ENCODE measurements at places on chromosomes 7 and 10. TPM values are rescaled to one million over a fixed set of nuclear protein-coding genes. Genes with fewer than 3 reads are reported as not detected.

The FKBP9 gene
- 112 TPM for total RNA-seq

DNA sequence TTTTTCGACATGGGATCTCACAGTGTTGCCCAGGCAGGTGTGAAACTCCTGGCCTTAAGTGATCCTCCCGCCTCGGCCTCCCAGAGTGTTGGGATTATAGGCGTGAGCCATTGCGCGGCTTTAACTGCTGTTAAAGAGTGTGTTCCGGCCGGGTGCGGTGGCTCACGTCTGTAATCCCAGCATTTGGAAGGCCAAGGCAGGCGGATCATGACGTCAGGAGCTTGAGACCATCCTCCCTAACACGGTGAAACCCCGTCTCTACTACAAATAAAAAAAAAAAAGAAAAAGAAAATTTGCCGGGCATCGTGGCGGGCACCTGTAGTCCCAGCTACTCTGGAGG lies 1.1 kb downstream of the RABGEF1 start:
- peak overlapping the region; percentile 91 for H3K4me3 ChIP-seq
- peak overlapping the region; percentile 88 for H3K27ac ChIP-seq
- no peaks in the 10 kb centered on the region for H3K27me3 ChIP-seq
- DNase-seq, result no peak
- H3K36me3 ChIP-seq, result no peaks in the 10 kb centered on the region
- H3K4me1 ChIP-seq, result peaks cover 9% of the 10 kb centered on the region

- peak; percentile 5 for DNase-seq
- H3K27me3 ChIP-seq, result no peaks in the 10 kb centered on the region
- no peak overlapping the region for H3K27ac ChIP-seq
- no peak overlapping the region for H3K4me3 ChIP-seq
These were observed 141.4 kb downstream of the GRID1 start for GRCh38 chr10:86225103-86225782.

DNA sequence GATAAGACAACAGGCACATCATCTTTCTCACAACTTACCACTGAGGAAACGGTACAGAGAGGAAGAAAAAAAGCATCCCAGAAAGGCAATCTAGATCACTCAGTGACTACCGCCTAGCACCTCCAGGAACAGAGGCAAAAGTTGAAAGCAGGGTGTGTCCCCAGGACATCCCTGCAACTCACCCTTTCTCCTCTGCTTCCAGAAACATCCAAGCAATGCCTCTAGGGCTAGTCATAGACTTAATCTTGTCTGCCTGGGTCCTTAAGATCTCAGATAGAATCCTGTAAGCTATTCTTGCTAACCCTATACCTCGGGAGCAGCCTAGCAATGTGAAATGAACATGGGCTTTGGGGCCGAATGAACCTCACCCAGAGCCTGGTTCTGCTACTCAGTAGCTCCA lies 18.8 kb upstream of the PDCD4 start:
- H3K4me3 ChIP-seq, result no peak overlapping the region
- H3K4me1 ChIP-seq, result peaks cover 9% of the 10 kb centered on the region
- H3K27me3 ChIP-seq, result no peaks in the 10 kb centered on the region
- H3K27ac ChIP-seq, result no peak overlapping the region
- H3K36me3 ChIP-seq, result no peaks in the 10 kb centered on the region
- no peak for DNase-seq

The OR9A2 gene
- total RNA-seq, result not detected

DNA sequence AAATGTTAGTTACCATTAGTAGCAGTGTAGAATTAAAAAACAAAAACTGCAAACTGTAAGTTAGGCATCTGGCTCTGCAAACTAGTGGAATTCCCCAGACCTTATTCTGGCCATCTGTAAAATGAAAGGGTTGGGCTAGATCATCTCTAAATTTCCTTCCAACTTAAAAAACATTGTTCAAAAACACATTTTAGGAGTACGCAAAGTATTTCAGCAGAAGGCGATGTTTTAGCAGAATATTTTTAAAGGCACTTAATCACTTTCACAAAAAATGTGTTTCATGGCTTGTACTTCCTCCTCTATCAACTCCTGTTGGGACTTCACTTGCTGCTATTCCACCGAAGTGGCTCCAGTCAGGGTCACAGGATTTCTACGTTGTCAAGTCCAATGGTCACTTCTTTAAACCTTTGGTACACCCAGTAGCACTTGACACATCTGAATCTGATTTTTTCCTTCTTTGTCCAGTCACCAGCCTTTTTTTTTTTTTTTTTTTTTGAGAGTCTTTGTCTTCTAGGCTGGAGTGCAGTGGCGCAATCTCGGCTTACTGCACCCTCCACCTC lies 169.0 kb downstream of the AHR start:
- H3K4me3 ChIP-seq, result no peak overlapping the region
- no peaks in the 10 kb centered on the region for H3K27me3 ChIP-seq
- no peak overlapping the region for H3K27ac ChIP-seq
- H3K36me3 ChIP-seq, result no peaks in the 10 kb centered on the region
- no peak for DNase-seq

DNA sequence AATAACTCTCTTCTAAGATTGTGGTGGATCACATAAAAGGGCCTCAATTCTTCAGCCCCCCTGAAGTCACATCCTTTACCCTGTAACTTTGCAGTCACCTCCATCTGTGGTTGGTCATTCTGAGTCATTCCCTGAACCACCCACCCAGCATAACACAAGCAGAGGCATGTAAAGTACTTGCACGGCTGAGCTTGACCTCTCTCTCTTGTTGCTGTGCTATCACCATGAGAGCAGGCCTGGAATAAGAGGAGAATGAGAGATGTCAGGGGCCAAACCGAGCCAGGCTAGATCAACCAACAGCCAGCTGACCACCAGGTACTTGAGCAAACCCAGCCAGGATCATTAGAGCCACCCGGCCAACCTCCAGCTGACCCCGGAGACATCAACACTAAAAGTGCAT lies 13.5 kb upstream of the STK17A start:
- no peaks in the 10 kb centered on the region for H3K36me3 ChIP-seq
- no peaks in the 10 kb centered on the region for H3K27me3 ChIP-seq
- no peak overlapping the region for H3K4me3 ChIP-seq
- no peak overlapping the region for H3K27ac ChIP-seq
- no peak for DNase-seq

GRCh38 chr10:51700228-51700817 lies 928 bp upstream of the CSTF2T start:
- no peak for DNase-seq
- H3K27me3 ChIP-seq, result no peaks in the 10 kb centered on the region
- H3K36me3 ChIP-seq, result no peaks in the 10 kb centered on the region
- peak overlapping the region; percentile 88 for H3K27ac ChIP-seq
- H3K4me3 ChIP-seq, result peak overlapping the region; percentile 79
- H3K4me1 ChIP-seq, result peaks cover 42% of the 10 kb centered on the region

The FRMPD2 gene
- total RNA-seq, result not detected

DNA sequence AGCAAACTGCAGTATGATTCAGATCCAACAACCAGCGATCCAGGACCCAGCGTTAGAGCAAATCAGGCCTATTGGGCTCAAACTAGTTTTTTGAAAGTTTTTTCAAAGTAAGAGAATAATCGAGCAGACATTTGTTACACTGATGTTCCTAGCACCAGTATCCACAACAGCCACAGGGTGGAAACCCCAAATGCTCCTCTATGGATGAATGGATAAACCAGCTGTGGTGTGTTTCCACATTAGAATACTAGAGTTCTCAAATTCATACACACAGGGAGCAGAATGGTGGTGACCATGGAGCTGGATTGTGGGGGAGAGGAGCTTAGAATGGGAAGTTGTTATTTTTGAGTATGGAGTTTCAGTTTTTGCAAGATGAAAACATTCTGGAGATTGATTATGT lies 60.7 kb downstream of the PDIA4 start:
- no peaks in the 10 kb centered on the region for H3K36me3 ChIP-seq
- H3K4me1 ChIP-seq, result peaks cover 6% of the 10 kb centered on the region
- no peaks in the 10 kb centered on the region for H3K27me3 ChIP-seq
- H3K4me3 ChIP-seq, result no peak overlapping the region
- no peak for DNase-seq
- H3K27ac ChIP-seq, result no peak overlapping the region

- H3K27me3 ChIP-seq, result peaks cover 4% of the 10 kb centered on the region
- no peak for DNase-seq
- H3K27ac ChIP-seq, result no peak overlapping the region
- no peaks in the 10 kb centered on the region for H3K4me1 ChIP-seq
- no peak overlapping the region for H3K4me3 ChIP-seq
- no peaks in the 10 kb centered on the region for H3K36me3 ChIP-seq
These were observed 131.9 kb downstream of the CALCR start for GRCh38 chr7:93442478-93443224.

DNA sequence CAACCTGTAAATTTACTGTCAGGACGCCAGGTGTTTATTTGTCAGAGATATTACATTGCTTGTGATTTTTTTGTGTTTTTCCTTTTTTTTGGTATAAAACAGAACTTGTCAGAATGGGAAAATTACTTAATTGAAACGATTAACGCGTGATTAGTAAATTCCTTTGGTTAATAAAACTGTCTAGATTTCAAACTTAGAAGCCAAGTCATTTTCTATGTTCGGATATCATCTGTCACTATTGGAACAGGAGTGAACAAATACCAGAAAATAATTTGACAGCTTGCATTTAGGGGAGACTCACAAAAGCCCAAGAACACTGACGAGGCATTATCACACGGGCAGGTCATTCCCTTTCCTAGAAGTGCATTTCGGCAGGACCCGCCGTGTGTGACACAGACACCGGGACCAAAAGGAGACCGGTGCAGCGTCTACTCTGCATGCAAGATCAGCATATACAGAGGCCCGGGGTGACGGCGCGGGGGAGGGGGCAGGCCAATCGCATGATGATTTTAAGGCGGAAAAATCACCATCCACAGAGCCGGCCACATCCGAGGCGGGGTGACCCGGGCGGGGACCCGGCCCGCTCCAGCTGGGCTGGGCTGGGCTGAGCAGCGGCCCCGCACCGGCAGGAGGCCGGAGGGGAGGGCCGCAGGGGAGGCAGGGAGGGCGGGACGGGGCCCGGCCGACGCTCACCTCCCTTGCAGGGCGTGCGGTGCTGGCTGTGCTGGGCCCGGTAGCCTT lies 841 bp downstream of the GLUD1 start:
- no peaks in the 10 kb centered on the region for H3K27me3 ChIP-seq
- H3K36me3 ChIP-seq, result peaks cover 7% of the 10 kb centered on the region
- H3K4me3 ChIP-seq, result peak overlapping the region; percentile 81
- H3K4me1 ChIP-seq, result no peaks in the 10 kb centered on the region
- peak; percentile 57 for DNase-seq

DNA sequence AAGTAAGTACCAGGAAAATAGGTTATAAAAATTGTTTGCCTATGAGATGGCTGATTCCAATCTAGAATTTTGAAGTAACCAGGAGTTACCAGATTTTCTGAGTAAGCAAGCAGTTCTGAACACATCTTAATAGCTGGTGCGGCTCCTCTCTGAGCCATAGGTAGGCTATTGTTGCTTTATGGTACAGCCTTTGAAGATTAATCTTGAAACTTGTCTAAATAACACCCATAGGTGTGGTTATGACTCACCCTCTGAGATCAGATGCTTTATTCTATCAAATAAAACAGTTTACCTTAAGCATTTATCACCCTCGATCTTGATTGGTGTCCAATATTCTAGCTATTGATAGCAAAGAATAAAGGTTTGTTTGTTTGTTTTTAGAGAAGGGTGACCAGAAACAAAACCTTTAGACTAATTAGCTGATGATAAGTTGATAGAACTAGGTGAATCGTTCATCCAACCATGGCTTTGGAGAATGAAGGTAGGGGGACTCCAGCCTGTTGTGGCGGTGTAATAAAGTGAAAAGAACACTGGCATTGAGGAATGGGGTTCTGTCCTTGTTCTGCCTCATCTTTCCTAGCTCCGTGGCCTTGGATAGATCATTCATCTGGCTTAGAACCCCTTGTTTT lies 72.2 kb downstream of the VTI1A start:
- no peaks in the 10 kb centered on the region for H3K27me3 ChIP-seq
- H3K27ac ChIP-seq, result no peak overlapping the region
- no peak overlapping the region for H3K4me3 ChIP-seq
- no peaks in the 10 kb centered on the region for H3K4me1 ChIP-seq
- no peaks in the 10 kb centered on the region for H3K36me3 ChIP-seq

DNA sequence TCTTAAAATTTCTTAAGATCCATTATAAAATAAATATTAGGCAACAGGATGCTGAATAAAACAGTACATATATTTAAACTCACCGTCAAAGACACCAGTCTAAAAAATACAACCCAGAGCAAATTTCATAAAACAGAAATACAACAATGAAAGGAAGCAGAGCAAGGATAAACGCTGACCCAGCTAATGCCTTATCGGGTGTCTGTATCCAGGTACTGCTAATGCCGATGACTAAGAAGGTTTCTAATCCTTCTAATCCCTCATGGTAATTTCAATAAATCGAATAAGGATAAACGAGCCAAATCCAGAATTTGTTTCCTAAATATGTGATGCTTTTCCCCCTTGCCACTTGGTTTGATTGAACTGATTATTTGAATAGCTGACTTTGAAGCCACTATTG lies 1.7 kb downstream of the HYCC1 start:
- no peaks in the 10 kb centered on the region for H3K36me3 ChIP-seq
- DNase-seq, result no peak
- no peak overlapping the region for H3K4me3 ChIP-seq
